Myocyte (in vitro differentiated cells): ENCODE measurements at places on chromosomes 1 and 21. TPM values are rescaled to one million over a fixed set of nuclear protein-coding genes. Genes with fewer than 3 reads are reported as not detected.

Gene PLA2G4A
- total RNA-seq: not detected in 2 replicates

Gene JTB
- 162 and 217 TPM in 2 replicates for total RNA-seq

Gene EDN2
- total RNA-seq: 0.73 TPM in 1 of 2 replicates, not detected in the other

Gene IVL
- total RNA-seq: not detected in 2 replicates

Gene ADCY10
- not detected in 2 replicates for total RNA-seq

Gene PTPRC
- 0.05 and 0.16 TPM in 2 replicates for total RNA-seq

Gene FCMR
- total RNA-seq: not detected in 2 replicates

Gene S100A12
- total RNA-seq: not detected in 2 replicates

Gene URB2
- 14.4 and 17.2 TPM in 2 replicates for total RNA-seq

Gene MYOM3
- 113 and 161 TPM in 2 replicates for total RNA-seq

Gene FCAMR
- total RNA-seq: not detected in 2 replicates

Gene MAGI3
- 6.6 and 8.4 TPM in 2 replicates for total RNA-seq

Gene FOXO6
- total RNA-seq: 16.0 and 28.9 TPM in 2 replicates

Gene CYP2J2
- total RNA-seq: 20.8 and 21.6 TPM in 2 replicates

Gene EPRS1
- total RNA-seq: 69.3 and 83.8 TPM in 2 replicates

Gene SPSB1
- total RNA-seq: 16.8 and 36.1 TPM in 2 replicates

Gene TRIM62
- total RNA-seq: 16.8 and 20.8 TPM in 2 replicates

DNA sequence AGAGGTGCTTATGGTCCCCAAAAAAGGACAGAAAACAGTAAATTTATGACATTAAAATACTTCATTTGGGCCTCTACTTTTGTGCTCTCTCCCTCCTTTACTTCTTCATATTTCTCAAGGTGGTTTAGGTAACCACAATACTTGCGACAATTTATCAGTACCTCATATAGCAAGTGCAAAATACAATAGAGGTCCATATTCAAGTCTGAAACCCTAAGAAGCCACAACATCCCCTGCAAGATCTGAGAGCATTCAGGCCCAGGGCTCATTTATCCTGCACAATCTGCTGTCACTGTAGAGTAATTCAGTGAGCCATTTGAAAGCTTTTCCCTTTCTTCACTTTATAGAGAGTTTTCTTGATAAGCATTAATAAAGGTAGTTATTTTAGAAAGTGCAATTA, 24.2 kb upstream of the ATP6V1G3 start:
- no peak for DNase-seq

- no peak for DNase-seq
Measured at GRCh38 chr1:221306239-221306638, 427.0 kb downstream of the HLX start.

DNA sequence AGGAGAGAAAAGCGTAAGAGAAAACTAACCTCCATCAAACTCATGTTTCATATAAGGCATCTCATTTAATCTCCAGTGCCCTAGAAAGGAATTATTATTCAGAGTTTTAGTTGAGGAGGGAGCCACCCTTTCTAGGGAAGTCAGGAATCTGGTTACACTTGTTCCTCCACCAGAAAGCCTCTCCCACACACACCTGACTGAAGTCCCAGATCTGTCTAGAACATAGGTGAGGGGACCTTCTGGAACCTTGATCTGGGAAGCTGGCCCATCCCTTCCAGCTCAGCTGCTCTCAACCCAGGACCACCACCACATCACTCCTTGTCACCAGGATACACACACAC, 1.9 kb upstream of the DENND2D start:
- DNase-seq: no peak

DNA sequence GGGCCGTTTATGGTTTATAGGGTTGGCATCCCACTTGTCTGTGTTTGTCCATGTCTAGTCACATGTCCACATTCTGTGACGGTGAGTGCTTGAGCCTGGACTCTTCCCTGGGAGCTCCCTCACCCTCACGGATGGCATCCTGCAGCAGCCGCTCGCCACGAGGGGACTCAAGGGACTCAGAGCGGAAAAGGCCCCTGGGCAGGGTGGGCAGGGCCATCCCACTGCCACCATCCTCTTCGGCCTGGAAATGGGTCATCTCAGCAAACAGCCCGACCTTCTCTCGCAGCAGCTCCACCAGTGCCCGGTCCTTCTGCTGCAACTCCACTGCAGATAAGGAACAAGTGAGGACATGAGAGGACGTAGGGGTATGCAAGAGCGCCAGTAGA, 11.1 kb downstream of the RXFP4 start:
- no peak for DNase-seq

DNA sequence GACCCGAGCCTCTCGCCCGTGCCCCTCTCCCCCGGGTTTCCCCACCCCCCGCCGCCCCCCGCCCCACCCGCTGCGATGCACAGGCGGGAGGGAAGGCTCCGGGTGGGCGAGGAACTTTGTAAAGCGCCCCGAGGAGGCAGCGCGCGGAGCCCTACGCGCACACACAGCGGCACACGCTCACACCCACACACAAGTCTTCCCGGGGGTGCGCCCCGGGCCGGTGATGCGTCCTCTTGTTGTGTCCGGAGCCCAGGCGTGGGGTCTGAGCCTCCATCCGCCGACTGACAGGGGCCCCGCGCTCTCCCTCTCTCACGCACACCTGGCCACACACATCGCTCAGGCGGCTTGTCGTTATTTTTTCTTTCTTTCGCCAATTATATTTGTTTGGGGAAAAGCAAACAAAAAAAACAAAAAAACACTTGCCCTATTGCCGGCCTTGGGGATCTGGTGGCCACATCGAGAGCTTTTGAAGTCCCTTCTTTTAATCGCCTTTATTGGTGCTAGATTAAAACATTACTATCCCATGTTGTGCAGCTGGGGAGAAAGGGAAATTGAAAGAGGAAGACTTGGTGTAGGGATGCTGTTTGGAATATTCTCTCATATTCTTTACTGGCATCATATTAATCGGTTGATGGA, 770 bp downstream of the NTNG1 start:
- DNase-seq: no peak

- peak; percentile 34 for DNase-seq
Measured at GRCh38 chr1:170592591-170593111, 60.7 kb downstream of the GORAB start.

DNA sequence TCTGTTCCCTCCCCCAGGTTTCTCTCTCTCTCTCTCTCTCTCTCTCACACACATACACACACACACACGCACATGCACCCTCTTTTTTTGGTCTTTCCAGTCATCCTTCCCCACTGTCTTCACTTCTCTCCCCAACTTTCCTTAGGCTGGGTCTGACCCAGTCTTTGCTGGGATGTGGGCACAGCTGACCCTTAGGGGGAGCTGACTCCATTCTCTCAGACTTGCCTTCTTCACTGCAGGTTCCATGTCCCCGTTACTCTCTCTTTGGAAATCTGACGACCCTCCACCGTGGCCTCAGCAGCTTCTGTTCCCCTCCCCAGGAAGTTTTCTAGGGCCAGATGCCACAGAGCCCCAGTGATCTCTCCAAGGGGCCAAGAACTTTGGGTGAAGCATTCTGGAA, 2.1 kb downstream of the DISP3 start:
- no peak for DNase-seq

DNA sequence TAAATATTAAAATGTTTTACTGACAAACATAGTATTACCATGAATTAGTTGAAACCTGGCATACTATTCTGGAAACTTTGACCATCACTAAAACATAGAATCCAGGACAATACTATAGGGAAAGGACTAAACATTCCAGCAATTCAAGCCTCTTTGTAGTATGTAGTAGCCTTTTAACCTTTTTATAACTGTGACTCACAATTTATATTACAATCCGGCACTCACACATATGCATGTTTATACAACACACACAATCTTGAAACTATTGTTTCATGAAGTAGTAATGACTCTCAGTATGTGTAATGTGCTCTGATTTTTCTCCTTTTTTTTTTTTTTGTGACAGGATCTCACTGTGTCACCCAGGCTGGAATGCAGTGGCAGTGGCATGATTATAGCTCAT, 64.3 kb downstream of the ANKRD13C start:
- no peak for DNase-seq

- peak; percentile 94 for DNase-seq
Measured at GRCh38 chr1:114342376-114342775, 168.6 kb downstream of the TRIM33 start.

- peak; percentile 70 for DNase-seq
Measured at GRCh38 chr1:209398313-209398991, 185.1 kb upstream of the CAMK1G start.

DNA sequence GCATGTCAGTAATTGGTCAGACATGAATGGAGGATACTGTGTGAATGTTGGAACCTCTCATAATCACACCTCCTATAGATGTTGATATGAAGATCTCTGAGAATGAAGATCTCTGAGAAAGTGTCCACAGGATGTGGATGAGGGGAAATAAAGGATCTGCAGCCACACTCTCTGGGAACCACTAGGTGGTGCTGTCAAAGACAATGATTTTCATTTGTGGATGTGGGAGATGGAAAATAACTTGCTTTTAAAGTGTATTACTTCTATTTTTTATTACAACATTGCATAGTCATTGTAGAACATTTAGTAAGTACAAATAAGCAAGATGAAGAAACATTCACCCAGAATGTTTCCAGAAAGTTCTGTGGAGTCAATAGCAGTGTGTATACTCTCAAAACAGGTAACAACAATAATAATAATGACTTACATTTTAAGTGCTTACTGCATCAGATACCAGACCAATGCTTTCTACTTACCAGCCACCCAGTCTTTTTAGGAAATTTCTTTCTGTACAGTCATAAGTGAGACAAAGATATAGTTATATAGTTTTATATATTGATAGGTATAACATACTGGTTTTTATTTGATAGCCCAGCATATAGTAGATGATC, 128.2 kb downstream of the ATG4C start:
- peak; percentile 26 for DNase-seq
